ENCODE measurements at places on chromosomes 1 and 21.

GRCh38 chr1:9826616-9827015 lies 2.9 kb upstream of the CLSTN1 start:
- no peak for DNase-seq

- DNase-seq, result no peak
Observed at GRCh38 chr1:2276803-2277580, 48.9 kb downstream of the SKI start.

DNA sequence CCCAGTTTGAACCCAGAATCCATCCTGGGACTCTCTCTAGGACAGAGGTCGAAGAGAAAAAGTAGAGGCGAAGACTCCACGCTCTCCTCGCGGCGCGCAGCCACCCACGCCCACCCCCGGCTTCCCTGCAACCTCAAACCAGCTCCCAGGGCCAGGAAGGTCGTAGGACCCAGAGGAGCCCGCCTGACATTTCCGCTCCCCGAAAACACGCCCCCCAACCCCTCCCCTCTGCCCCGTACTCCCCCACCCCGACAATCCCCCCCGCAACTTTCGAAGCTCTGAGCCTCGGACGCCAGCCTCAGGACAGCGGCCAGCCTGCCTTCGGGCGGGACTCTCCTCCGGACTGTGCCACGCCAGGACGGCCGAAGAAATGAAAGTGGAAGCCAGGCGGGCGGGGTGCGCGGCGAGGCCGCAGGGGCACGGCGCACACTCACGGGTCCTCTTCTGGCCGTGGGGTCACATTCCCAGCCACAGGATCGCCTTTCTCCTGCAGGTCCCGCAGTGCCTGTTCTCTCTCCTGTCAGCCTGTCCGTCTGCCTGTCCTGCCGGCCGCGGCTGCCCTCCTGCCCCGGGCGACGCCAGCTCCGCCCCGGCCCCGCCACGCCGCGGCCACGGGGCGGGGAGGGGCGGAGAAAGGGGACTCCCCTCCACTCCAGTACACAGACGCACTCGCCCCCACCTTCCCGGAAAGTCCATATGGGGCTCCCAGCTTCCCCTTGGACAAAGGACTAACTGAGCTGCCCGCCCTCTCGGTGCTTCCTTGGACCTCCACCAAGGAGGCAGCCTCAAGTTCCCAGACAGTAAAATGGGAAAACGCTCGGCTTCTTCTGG lies at the start of gene MOB3C:
MOB3C (minus strand) TSS at position 535 of the 831 bp plus-strand sequence. CDS start 3,490 bp downstream, outside the sequence.
- DNase-seq, result peak; percentile 87

GRCh38 chr1:158496374-158496773 lies 24.4 kb downstream of the OR10R2 start:
- DNase-seq, result peak; percentile 5

- DNase-seq, result peak; percentile 68
Observed at GRCh38 chr1:228378090-228378872, 28.4 kb downstream of the TRIM11 start.

GRCh38 chr1:175904808-175905207 lies 161.4 kb upstream of the TNR start:
- DNase-seq, result no peak

GRCh38 chr1:11880911-11881748 lies 22.4 kb upstream of the NPPB start:
- DNase-seq, result no peak

DNA sequence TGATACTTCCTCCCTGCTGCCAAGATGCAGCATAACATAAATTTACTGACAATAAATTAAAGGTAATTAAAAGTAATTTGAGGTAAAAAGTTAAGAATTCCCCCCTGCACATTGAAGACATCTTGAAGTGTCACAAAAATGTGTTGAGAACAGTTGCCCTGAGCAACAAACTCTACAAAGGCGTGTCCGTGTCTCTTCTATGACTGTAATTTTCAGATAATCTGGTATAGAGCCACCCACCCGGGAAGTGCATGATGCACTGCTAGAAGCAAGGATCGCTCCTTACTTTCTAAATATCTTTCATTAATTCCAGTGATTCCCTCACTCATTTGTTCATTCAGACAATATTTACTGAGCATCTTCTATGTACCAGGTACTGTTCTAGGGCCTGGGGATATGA lies 11.0 kb upstream of the CASQ1 start:
- DNase-seq, result no peak

GRCh38 chr1:160070243-160071163 lies 543 bp upstream of the KCNJ10 start:
- DNase-seq, result peak; percentile 66

- peak; percentile 16 for DNase-seq
Observed at GRCh38 chr1:110829955-110830553, 42.9 kb upstream of the CD53 start.

DNA sequence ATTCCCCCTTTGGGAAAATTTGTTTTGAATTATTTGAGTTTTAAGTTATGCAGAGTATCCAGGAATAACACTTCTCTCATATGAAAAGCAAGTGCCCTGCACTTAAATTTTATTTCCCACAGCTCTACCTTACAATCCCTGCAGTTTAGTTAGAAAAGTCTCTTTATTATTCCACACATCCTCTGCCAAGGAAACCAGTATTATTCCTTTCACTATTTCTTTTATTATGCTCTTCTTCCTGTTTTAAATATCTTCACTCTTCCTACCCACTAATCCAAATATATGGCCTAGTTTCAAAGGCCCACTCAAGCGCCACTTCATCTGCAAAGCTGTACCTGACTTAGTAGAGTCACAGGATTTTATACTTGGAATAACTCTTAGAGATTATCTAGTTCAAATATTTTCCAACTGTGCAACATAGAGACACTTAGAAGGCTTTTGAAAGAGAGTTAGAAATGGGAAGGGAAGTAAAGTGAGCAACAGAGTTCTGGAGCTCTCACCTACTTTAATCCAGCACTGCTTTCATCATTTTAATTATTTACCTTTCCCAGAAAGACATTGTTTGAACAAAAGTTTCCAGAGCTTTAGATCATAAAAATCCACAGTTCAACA lies 97.2 kb upstream of the LYPLAL1 start:
- DNase-seq, result no peak

GRCh38 chr1:5637171-5637570 lies 355.1 kb downstream of the NPHP4 start:
- DNase-seq, result no peak

DNA sequence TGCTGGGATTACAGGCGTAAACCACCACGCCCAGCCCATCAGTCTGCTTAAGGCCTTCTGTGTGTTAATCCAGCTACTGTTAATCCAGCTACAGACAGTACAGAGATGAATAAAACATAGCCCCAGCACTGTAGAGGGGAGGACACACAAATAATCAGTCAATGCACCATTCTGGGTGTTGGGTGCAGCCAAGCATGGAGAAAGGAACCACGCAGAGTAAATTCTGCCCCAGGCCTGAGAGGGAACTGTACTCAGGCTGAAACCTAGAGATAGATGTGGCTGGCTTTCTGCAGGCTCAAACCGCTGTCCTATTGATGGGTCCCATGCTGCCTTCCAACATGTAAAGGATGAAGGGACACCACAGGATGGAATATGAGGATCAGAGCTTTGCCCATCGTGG lies 136.8 kb upstream of the IGSF21 start:
- no peak for DNase-seq

DNA sequence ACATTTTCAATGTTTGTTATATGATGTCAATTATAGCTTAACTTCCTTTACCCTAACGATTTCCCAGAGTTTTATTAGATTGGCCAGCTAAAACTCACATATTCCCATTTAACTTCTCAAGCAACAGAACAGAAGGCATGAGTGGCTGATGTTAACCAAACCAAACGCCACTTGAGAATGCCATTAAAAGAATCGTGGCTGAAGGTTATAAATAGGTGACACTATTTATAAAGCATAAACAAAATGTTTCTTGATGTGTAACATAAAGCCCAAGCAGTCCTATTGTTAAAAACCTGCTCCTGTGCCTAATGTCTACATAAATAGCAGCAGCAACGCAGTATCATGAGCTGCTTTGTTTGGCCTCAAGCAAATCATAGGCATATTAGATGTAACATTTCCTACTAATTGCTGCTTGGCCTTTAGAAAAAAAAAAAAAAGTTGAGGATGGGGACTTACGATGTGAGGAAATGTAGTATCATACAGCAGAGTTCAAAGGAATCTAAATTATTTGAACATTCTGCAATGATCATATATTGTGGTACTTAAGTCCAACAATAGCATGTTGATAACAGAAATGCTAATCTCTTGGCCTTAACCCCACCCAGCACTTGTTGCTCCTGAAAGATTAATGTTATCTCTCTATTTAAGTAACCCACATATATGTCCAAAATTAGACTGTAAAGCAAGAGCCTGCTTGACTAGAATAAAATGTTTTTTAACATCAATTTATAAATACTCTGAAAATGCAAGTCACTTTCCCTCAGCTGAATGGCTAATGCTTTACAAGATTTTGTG lies 106.0 kb downstream of the ESRRG start:
- no peak for DNase-seq

DNA sequence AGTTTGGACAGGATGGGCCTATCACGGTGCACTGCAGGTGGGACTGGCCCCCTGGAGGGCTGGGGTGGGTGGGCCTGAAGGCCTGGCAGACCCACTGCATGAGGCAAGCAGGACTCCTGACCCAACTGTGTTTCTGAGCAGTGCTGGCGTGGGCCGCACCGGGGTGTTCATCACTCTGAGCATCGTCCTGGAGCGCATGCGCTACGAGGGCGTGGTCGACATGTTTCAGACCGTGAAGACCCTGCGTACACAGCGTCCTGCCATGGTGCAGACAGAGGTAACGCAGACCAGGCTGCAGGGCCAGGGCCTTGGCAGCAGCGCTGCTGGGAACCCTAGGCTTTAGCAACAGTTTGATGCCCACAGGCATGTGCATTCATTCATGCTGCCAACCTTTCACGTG lies 29.0 kb upstream of the KDM4A start:
- DNase-seq, result no peak

GRCh38 chr1:231075020-231075419 lies 35.0 kb upstream of the FAM89A start:
- no peak for DNase-seq

DNA sequence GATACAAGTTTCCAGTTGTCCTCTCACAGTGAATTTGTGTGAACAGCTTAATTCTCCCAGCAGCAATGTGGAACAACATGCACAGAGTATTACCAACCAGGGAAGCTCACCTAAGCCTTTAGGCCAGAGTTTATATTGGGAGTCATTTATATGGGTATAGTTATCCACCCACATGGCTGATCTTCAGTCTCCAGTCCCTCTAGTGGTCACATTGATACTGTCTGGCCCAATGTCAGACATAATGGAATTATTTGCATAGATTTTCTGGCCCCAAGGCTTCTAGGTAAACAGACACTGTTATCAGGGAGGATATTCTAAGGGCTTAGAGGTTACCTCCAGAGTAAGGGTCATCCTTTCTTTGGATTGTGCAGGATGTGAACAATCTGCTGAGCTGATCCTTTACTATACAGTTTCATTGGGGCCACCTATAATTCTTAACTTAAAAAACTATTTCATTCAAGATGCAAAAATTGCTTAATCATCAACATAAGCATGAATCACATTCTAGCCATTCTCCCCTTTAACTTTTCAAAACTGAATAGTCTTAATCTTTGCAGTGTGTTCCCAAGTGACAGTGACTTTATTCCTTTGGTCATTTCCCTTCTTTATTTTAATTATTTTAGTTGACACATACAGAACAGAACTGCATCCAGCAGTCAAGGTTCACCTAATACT lies 210.9 kb downstream of the LTN1 start:
- DNase-seq, result peak; percentile 40

GRCh38 chr1:207826557-207827487 lies 75.0 kb downstream of the CD46 start:
- DNase-seq, result peak; percentile 50

GRCh38 chr21:38756746-38757145 lies 49.0 kb upstream of the ETS2 start:
- peak; percentile 91 for DNase-seq

DNA sequence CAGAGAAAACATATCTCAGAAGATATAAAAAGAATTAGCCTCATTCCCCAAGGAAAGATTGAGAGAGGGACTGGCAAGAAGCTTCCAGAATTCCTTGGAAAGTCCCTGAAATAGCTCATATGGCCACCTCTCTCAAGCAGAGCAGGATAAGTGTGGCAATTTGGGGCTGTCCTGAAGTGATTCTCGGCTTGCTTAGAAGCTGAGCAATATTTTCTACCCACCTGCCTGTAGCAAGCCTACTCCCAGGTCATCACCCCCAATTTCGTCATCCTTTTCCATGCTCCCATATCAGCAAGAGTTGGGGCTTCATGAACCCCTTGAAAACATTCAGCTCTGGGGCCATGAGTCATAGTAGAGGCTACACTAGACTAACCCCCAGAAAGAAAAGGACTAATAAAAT lies 131.5 kb downstream of the PLPP3 start:
- no peak for DNase-seq

GRCh38 chr1:185420588-185421081 lies 103.6 kb upstream of the IVNS1ABP start:
- DNase-seq, result no peak

DNA sequence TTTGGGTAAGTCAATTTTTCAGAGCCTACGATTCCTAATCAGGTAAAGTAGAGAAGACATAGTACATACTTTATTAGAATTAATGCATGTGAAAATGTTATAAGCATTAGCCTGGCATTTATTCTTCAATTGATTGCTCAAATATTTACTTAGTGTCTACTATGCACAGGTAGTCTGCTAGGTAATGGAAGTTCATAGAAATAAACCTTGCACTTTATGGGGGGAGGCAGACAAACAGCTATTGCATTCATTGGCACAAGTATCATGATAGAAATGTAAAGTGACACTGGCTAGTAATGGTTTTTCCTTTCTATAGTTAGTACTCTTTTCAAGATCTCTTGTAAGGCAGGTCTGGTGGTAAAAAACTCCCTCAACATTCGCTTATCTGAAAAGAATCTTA lies 44.9 kb downstream of the ZNHIT6 start:
- no peak for DNase-seq

- DNase-seq, result peak; percentile 32
Observed at GRCh38 chr1:184854496-184855140, 100.0 kb upstream of the EDEM3 start.

- DNase-seq, result peak; percentile 37
Observed at GRCh38 chr21:26490771-26491170, 82.3 kb downstream of the CYYR1 start.

DNA sequence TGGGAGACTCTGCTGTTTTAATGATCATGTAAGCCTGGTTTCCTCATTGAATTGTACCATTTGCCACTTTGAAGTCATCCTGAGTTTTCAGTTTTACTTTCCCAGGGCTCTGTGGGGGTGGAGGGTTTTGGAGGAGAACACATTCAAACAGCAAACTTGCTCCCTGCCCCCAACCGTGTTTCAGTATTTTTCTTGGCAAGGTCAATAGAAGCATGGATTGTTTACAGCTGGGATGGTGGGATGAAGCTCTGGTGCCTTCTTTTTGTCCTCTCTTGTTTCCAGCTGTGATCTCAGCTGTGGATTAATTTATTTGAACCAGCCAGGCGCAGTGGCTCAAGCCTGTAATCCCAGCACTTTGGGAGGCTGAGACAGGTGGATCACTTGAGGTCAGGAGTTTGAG lies 54.3 kb upstream of the SERBP1 start:
- no peak for DNase-seq

GRCh38 chr1:225906467-225906866 lies 17.5 kb upstream of the LEFTY1 start:
- no peak for DNase-seq

DNA sequence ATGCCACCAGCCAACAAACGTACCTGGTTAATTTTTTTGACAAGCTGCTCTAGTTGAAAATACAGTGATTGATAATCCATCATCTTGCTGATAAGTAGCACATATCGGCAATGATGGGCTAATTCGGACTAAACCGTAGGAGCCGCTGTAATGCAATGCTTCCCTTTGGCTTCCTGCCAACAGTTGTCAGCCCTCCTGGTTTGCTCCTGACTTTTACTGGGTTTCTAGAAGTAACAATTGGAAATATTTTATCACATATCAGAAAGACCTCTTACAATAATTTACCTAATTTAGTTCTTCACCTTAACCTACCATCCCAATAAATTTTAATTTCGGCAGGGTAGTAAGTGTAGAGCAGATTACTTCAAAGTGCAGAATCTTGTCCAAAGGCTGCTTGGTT lies 148.5 kb downstream of the DHRS3 start:
- DNase-seq, result no peak
